ENCODE measurements at places on chromosomes 2 and 18. TPM values are rescaled to one million over a fixed set of nuclear protein-coding genes. Genes with fewer than 3 reads are reported as not detected.
A peak's percentile ranks its signal among the peaks of the same experiment; 100 is the strongest.

- no peak for DNase-seq
Measured at GRCh38 chr18:79438898-79439627, 43.3 kb downstream of the NFATC1 start.

- no peak for DNase-seq
Measured at GRCh38 chr2:171673905-171674304, 13.4 kb upstream of the DYNC1I2 start.

GRCh38 chr2:153134725-153135124 is 343.8 kb downstream of the RPRM start:
- no peak for DNase-seq

DNA sequence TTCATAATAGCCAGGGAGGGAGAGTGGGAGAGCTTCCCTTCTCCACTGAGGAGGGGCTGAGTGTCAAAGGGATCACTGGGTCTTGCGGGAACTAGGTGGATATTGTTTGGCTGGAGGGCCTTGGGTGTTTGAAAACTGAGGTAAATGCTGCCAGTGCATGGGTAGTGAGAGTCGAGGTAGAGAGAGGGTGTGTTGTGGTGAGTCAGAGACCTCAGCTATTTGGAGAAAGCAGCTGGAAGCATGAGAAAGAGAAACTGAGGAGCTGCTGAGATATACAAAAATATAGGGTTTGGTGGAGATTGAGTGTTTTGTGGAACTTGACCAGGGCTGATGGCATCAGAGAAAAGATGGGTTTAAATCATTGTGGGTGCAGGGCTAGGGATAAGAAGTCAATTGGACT is 127.0 kb upstream of the CCDC195 start:
- DNase-seq = no peak

The LRRC30 gene
- polyA plus RNA-seq = 0.11 TPM

DNA sequence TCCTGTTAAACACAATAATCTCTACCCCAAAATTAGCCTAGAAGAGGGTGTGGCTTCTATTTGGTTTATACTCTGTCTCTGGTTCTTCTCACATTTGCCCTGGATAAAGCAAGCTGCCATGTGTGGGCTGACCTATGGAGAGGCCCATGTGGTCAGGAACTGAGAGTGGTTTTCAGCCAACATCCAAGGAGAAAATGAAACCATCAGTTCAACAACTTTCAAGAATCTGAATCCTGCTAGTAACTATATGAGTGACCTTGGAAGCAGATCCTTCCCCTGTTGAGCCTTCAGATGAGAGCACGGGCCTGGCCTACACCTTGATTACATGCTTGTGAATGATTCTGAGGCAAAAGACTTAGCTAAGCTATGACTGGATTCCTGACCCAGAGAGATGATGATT is 11.5 kb upstream of the TRIB2 start:
- no peak for DNase-seq

The CTNNA2 gene
- polyA plus RNA-seq = 4.0 TPM

The SCTR gene
- polyA plus RNA-seq = 21.2 TPM

- no peak for DNase-seq
Measured at GRCh38 chr2:58039170-58039611, 7.4 kb upstream of the VRK2 start.

DNA sequence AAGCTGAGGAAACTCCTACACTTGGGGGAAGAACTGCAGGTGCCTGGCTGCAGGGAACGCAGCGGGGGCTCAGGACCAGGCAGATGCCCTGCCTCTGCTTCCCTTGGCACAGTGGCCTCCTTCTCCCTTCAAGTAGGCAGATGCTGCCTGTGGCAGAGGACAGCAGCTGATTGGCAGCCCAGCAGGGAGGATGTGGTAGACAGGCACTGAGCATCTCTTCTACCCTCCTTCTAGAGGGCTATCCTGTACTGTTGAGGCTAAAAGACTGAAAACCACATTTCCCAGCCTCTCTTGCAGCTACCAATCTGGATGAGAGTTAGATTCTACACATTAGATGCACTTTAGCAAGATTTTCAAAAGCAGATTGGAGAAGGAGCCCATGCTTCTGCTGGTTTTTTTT is 105.7 kb downstream of the MSH2 start:
- no peak for DNase-seq

The POTEJ gene
- not detected for polyA plus RNA-seq

- no peak for DNase-seq
Measured at GRCh38 chr2:224405841-224406370, 4.0 kb upstream of the FAM124B start.

- no peak for DNase-seq
Measured at GRCh38 chr2:29627279-29627711, 294.1 kb downstream of the ALK start.

DNA sequence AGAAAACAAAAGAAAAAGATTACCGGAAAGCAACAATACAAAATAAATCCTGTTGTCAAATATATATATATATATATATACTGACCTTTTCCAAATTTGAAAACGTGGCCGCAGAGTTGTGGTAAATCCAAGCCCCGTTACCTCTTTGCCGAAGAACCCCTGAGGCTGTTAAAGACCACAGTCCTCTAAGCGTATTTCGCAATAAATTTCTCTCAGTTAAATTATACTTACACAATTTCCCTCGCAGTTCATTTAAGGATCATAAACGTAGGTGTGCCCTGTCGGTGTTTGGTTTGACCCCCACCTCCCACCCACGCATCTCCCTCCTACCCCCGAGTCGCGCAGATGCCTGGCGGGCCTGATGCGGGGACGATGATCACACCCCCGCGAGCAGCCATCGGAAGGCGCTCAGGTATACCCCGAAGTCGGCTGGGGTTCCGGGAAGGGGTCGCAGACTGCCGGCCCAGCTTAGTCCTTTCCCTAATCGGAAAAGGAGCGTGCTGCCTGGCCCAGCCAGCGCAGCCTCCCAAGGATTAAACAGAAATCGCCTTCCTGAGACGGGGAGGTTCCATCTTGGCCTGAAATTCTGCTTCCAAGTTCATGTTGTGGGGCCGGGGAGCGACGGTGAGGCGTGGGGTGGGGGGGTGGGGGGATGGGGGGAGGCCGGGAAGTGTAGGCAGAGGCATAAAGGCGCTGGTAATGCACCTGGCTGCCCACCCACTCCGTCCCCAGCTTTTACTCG is 2.9 kb upstream of the MEIS1 start:
- DNase-seq = no peak

- no peak for DNase-seq
Measured at GRCh38 chr2:12330916-12331315, 385.8 kb upstream of the TRIB2 start.

DNA sequence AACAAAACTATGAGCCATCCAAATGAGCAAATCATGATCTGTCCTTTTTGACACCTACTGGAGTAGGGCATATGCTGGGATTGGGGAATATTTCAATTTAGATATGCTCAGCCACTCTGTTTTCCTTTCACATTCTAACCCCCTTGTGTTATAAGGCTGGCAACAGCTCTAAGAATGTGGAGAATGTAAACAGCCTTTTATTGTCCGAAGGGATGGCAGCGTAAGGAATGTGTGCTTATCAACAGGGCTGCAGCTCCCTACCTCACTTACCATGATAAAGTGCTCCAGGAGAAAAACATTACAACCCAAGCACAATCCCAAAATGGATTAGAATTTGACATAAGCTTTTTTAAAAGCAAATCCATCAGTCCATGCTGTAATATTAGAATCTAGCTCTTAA is 2.2 kb downstream of the NXPH2 start:
- peak; percentile 48 for DNase-seq

Measured in renal pelvis (tissue), 12 donors.